ENCODE measurements at places on chromosomes 2 and 18.

- no peak for DNase-seq
Observed at GRCh38 chr2:54083021-54083420, 32.4 kb upstream of the ACYP2 start.

GRCh38 chr2:215917953-215918620, 95.3 kb downstream of the MREG start:
- DNase-seq: no peak

GRCh38 chr2:117674172-117674571, 140.3 kb upstream of the DDX18 start:
- no peak for DNase-seq

GRCh38 chr2:88753833-88754584, 62.5 kb downstream of the RPIA start:
- DNase-seq: no peak

DNA sequence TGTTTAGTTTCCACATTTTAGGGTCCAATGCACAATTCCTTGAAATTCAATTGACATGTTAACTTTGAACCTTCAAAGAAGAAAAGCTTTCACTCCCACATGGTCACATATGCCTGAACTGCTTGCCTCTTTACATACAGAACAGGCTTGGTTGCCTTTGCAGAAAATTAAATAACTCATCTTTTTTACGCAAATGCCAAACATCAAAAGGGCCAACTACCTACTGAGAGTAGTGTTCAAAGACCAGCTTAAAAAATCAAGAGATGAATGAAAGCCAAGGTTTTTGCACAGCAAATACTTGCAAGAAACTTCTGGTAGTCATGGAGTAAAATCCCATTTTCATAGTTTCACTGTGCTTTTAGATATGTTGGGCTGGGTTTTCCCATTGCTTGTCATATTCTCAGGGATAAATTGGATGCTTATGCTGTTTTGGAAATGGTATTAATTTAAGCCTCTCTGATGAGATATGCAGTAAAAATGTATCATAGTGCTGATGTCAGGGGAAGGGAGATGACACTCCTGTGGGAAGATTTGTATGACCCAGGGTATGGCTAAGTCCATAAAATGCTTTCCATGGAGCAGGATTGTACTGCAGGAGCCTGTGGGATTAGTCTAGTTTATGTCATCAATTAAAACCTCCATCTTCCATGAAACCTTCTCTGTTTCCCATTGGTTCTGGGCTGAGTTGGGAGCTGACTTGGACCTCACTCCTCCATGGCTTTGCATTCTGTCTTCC, 60.6 kb upstream of the DARS1 start:
- DNase-seq: no peak

DNA sequence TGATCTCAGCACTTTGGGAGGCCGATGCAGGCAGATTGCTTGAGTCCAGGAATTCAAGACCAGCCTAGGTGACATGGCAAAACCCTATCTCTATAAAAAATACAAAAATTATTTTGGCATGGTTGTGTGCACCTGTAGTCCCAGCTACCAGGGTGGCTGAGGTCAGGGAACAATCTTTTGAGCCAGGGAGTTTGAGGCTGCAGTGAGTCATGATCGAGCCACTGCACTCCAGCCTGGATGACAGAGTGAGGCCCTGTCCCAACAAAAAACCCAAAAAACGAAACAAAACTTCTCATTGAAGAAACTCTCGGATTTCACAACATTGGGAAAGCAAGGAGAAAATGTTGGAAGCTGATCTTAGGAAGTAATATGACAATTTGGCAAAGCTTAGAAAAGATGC, 317.3 kb upstream of the MGAT5 start:
- no peak for DNase-seq

DNA sequence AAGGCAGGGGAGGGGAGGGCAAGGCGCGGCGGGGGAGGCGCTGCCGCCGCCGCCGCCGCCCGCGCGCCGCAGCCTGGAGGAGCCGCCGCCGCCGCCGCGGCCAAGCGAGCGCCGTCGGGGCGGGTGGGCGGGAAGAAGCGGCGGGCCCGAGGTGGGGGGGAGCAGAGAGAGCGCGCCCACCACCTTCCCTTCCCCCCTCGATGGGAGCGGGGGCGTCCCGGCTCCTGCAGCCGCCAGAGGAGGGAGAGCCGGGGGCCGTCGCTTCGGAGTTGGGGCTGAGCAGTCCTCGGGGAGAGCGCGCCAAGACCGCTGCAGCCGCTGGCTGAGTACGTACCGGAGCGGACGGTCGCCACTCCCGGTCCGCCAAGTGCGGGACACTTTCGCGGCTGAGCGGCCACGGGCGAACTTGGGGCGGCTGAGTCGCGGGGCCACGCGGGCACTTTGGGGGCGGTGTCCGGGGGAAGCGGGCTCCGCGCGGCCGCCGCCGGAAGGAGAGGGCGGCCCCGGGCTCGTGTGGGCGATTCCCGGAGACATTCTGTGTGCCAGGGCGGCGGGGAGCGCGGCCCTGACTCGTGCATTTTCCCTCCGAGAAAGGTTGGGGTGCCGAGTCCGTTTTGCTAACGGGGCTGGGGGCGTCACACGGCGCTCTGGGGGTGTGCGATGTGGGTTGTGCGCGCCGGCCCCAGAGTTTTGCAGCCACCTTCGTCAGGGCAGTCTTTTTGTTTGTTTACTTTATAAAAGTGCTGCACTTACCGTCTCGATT, at the start of gene NAB1:
NAB1 (plus strand) TSS at position 49 of the 763 bp plus-strand sequence. CDS start 10,094 bp downstream, outside the sequence.
- peak; percentile 47 for DNase-seq

DNA sequence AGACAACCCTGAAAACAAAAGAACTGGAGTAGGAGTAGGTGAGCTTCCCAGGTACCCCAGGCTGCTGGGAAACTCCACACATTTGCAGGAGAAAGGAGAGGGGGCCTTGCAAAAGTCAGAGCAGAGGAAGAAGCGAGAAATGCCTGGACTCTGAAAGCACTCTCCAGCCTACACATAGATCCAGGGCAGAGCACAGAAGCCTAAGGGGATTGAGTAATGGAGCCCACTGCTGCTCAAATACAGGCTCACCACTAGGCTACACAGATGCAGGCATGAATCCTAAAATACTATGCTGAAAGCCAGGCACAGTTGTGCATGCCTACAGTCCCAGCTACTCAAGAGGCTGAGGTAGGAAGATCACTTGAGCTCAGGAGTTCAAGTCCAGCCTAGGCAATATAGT, 33.4 kb downstream of the OSBPL1A start:
- DNase-seq: no peak

DNA sequence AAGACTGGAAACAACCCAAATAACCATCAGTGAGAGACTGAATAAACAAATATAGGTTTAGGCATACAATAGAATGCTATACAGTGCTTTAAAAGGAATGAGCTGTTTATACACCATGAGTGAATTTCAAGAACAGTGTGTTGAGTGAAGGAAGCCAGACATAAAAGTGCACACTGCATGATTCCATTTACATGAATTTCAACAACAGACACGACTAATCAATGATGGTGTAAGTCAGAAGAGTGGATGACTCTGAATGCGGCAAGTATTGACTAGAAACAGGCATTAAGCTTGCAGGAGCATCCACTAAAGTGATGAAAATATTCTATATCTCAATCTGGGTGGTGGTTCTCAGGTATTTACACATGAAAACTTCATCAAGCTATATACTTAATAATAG, 142.7 kb upstream of the SLC39A10 start:
- no peak for DNase-seq

DNA sequence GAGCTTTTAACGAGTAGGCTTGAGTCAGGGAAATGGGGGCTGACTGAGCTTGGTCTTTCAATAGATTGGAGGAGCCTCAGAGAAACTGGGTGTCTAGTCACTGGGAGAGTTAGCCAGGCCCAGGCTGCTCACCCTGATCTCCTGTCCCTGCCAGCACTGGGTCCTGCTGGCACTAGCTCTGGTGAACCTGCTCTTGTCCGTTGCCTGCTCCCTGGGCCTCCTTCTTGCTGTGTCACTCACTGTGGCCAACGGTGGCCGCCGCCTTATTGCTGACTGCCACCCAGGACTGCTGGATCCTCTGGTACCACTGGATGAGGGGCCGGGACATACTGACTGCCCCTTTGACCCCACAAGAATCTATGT, 720 bp downstream of the KRTCAP3 start:
- DNase-seq: no peak

DNA sequence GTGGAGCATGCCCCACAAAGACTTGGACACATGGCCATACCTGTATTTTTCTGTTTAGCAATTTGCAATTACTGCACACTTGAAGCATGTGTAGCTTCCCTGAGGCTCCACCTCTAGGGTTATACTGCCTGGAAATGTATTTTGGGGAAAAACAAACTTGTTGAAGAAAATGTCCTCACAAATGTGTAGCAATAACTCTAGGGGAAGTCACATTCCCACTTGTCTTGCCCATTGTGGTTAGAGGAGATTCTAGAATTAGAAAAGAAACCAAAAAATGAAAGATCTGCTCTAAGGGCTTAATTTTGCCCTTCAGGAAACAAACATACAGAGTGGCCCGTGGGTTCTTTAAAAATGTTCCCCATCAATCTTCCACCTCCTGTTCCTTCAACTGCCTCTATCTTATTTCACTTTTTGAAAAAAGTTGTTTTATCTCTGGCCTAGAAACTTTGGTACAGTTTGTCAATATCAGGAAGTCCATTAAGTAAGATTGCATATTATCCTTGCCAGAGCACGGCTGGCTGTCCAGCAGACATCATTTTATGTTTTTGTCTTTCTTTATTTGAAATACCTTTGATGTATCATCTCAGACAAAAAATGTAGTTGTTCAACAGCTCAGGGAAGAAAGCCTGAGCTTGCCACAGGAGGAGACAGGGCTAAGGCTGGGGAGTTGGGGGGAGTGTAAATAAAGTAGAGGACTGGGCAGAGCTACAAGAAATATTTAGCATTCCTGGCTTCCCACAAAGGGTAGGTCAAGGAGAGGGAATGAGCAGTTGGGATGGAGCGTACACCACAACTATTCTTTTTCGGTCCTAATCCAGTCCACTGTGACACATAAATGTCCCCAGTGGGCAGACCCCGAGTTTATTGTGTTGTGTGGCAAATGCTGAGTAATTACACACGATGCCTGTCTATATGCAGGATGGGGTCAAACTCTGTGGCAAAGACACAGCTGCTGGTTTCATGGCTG, 96.8 kb upstream of the CDC42EP3 start:
- no peak for DNase-seq

DNA sequence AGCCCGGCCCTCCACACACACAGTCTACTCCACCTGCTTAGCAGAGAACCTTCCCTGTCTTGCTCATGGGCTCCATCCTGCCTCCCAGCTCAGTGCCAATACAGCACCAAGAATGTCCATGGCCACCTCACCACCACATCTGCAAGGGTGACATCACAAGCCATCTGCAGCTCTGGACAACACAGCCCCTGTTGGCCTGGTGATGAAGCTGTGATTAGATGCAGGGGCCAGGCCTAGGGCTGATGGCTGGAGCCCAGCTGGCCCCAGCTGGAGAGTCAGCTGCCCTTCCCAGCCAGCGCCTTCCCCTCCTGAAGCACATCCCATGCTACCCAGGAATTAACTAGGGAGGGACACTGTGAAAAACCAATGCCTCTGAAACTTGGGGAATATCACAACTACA, 91.1 kb downstream of the TTC32 start:
- DNase-seq: no peak

GRCh38 chr2:168992026-168992425, 39.1 kb downstream of the ABCB11 start:
- no peak for DNase-seq

GRCh38 chr2:215364157-215365155, 52.6 kb downstream of the ATIC start:
- no peak for DNase-seq

DNA sequence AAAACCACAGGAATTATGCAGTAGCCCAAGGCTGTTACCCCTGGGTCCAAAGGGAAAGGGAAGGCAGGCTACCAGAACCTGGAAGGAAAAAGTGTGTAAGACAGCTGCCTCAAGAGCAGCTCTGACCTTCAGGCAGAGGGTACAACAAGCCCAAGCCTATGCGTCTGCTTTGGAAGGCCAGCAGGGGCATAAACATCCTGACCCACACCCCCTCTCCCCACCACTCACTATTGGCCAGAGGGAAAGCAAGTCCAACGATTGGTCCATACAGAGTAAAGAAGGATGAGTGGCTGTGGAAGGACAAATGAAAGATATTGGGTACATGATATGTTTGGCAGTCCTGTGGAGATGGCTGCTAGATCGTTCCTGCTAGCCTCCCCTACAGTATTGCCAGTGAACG, 227.6 kb upstream of the HNRNPA3 start:
- DNase-seq: no peak

DNA sequence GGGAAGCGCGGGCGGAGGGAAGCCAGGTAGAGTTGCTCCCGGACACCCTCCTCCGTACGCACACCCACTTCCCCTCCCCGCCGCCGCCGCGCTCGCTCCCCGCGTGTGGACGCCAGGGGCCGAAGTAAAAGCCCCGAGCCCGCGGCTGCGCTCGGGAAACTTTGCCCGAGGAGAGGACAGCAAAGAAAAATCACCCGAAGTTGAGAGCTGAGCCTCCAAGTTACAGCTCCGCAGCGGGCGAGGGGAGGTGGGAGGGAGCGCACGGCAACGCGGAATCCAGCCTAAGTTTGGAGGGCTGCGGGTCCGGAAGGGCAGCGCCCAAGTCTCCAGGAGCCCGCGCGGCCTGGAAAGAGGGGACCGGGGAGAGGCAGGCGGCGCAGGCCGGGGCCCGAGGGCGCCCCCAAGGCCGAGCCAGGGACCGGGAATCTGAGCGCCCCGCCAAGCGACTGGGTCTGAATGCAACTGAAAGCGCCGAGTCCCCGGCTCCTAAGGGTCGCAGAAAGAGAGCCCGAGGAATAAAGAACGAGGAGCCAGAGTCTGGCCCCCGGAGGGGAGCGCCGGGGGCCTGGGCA, 706 bp upstream of the BCL11A start:
- no peak for DNase-seq

- no peak for DNase-seq
Observed at GRCh38 chr18:13194239-13194638, 24.3 kb upstream of the LDLRAD4 start.

- DNase-seq: no peak
Observed at GRCh38 chr2:54673501-54673998, 49.9 kb upstream of the EML6 start.

DNA sequence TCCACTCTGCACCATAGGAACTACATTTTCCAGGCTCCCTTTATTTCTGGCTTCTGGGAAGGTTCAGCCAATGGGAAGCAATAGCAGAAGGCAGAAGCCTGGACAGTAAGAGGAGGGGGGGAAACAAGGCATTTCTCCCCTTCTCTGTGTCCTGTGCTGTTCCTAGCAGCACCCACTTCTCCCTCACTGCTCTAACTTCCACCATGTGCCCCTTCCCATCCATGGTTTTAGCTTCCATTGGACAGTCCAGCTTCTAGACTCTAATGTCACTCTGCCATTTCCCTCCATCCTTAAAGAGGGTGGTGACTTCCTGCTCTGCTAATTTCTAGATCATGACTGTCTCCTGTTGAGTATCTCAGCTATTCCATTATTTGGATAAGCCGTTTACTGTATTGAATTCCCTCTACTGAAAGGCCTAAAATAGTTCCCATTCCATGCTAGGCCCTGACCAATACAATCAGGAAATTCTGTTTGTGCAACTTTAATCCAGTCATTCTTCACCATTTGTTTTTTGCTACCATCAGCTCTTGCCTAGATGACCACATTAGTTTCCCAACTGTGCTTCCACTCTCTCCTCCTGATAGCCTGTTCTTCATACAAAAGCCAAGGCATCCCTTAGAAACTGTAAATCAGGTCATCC, 20.8 kb upstream of the LYPD1 start:
- no peak for DNase-seq
